Stimulated activated CD4-positive, alpha-beta T cell treated with anti-CD3 and anti-CD28 coated beads, Interleukin-1b, Interleukin-23, amount 100 ng/mL, for 1 hour (primary cell): ENCODE measurements at places on chromosomes 11 and 22.

GRCh38 chr11:38226684-38227083 is 1628.6 kb upstream of the RAG2 start:
- DNase-seq: no peak

GRCh38 chr22:31333641-31334040 is 12.5 kb downstream of the PATZ1 start:
- no peak for DNase-seq

GRCh38 chr11:11422411-11423128 is 69.5 kb upstream of the CSNK2A3 start:
- DNase-seq: no peak

- DNase-seq: no peak
Observed at GRCh38 chr11:3669742-3670183, 1.4 kb downstream of the CHRNA10 start.

DNA sequence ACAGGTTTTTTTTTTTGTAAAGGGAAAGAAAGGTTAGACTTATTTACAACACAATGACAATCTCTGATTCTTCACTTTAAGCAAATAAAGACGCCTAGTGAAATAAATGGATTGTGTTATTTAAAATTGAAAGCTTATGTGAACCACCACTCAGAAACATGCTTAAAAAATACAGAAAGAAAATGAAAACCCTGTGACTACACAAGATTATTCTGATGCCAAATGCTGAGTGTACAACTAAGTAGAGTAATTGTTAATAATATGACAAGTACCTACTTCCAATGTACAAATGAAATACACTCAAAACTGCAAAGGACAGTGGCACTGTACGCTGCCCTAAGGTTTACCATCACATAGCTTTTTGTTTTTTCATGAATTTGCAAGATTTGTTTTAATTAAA is 1.0 kb downstream of the BLID start:
- no peak for DNase-seq

DNA sequence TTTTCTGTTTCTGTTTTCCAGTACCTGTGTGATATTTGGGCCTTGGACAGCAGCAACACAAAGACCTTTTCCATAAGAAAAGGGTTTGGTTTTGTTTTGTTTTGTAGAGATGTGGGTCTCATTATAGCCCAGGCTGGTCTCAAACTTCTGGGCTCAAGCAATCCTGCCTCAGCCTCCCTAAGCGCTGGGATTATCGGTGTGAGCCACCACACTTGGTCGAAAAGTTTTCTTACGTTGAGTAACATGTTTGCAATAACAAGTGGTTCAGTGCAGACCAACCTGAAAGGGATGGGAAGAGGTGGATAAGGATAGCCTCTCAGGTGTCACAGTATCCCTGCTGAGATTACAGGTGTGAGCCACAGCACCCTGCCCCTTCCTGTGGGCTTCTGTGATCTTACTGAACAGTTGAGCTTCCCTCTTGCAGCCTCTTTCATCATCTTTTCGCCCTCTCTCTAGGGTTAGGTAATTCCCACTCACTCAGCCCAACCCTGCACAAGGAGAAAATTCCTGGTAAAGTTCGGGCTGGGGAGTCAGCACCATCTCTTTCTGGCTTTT is 3.5 kb upstream of the MRPL48 start:
- DNase-seq: no peak

DNA sequence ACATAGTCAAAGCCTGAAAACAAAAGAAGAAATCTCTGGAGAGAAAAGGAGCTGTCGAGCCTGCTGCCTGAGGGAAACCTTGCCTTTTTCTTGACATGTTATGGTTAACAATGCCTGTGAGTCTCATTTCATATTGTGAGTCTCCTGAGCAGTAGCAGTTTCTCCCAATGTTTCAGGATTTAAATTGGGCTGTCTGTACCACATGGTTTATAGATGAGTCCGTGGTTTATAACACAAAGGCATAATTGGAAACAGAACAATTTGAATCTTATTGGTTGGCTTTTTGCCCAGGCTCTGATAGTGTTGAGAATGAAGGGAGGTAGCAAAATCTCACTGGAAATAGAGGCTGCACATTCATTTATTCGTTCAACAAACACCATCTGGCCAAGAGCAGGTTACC is 540.9 kb downstream of the RAB38 start:
- DNase-seq: no peak

GRCh38 chr22:33918676-33919365 is 1.5 kb downstream of the LARGE1 start:
- no peak for DNase-seq

- no peak for DNase-seq
Observed at GRCh38 chr11:130674686-130675308, 226.4 kb downstream of the ADAMTS15 start.

DNA sequence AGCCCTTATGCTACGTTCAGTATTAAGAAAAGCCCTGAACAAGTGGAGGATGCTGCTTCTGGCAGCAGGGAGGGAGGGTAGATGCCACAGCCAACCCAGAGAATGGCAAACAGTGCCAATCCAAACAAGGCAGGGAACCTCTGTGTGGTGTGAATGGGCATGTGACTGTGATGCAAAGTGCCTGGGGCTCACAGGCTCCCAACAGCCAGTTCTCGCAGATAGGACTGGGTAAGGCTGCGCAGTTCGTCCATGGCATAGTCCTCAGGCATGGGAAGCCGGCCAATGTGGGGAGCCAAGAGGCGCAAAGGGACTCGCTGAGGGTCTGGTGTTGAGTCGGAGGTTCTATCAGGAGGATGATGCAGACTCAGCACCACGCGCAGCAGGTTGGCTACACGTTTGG is 4.8 kb upstream of the CHRNA10 start:
- DNase-seq: no peak

DNA sequence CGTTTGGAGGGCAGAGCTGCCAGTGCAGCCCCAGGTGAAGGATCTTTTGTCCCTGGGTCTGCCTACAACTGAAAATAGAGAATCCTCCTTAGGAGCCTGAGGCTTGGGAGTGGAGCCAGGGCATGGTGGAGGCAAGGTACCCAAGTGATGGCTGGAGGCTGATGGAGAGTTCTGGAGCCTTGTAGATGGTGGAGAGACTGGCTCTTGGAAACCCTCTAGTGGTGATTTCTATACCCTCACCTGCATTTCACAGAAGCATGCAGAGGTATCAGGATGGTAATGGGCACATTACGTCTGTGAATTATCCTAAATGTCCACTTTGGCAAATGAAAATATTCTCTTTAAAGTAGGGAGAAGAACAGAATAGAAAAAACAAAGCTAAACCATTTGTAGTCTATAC is 44.4 kb downstream of the INSC start:
- DNase-seq: no peak

DNA sequence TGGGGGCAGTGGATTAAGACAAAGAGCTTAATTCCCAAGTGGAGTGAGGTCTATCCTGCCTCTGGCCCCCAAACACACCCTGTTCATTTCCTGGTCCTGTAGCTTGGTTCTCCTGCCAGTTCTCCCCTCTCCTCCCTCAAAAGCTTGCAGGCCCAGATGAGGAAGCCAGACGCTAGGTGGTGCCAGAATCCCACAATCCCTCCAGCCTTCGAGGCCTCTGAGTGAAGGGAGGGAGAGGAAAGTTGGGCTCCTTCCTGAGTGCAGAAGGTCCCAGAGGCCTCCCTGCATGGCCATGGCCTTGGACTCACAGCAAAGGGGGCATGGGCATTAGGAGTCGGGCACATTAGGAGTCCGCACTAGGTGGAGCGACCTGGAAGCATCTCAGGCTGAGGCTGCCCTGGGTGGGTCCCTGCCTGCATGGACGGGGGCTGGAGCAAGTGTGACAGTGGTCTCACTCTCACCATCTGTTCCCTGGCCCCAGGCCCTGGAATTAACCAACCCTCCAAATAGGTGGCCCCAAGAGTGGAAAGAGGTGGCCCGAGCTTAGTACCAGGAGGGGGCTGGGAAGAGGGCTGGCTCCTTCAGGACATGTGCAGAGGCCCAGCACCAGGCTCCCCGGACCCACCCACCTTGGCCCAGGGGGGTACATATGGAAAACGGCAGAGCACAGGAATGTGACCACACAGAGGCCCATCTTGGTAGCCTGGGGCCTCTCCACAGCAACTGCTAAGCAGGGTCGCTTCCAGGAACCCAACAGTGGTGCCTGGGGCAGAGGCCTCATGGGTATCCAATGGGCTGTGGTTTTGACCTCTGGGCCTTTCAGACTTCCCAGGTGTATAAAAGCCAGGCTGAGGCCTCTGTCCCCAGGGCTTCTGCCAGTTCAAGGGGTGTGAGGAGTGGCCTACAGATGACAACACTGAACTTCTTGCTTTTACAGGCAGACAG is 5.2 kb downstream of the FXYD2 start:
- DNase-seq: no peak

GRCh38 chr11:126465573-126466188 is 110.2 kb downstream of the ST3GAL4 start:
- DNase-seq: no peak

GRCh38 chr11:13343931-13344717 is 66.5 kb downstream of the BMAL1 start:
- peak; percentile 62 for DNase-seq

GRCh38 chr11:70487756-70488155 is 89.4 kb downstream of the CTTN start:
- no peak for DNase-seq

DNA sequence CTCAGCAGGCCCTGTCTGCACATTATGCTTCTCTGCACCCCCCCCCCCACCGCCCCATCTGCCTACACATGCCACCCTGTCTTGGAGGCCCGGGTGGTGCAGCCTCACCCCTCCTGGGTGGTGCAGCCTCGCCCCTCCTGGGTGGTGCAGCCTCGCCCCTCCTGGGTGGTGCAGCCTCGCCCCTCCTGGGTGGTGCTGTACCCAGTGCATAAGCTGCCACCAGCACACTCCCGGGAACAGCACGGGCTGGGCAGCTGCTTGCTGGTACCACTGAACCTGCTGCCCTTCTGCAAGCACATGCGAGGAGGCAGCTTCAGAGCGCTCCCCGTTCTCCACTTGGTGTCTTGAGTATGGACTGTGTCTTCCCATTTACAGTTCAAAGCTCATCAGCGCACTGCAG is 69.3 kb downstream of the NCAPD3 start:
- DNase-seq: no peak

DNA sequence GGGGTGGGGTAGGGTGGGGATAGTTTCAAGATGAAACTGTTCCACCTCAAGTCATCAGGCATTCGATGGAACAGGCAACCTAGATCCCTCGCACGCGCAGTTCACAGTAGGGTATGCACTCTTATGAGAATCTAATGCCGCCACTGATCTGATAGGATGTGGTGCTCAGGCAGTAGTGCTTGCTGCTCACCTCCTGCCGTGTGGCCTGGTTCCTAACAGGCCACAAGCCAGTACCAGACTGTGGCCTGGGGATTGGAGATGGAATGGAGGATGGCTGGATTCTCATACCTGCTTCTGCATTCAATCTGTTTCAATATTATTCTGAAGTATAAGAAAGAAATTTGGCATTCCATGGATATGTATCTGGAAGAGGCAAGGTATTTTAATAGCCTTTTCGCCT is 73.1 kb downstream of the RBFOX2 start:
- DNase-seq: no peak

DNA sequence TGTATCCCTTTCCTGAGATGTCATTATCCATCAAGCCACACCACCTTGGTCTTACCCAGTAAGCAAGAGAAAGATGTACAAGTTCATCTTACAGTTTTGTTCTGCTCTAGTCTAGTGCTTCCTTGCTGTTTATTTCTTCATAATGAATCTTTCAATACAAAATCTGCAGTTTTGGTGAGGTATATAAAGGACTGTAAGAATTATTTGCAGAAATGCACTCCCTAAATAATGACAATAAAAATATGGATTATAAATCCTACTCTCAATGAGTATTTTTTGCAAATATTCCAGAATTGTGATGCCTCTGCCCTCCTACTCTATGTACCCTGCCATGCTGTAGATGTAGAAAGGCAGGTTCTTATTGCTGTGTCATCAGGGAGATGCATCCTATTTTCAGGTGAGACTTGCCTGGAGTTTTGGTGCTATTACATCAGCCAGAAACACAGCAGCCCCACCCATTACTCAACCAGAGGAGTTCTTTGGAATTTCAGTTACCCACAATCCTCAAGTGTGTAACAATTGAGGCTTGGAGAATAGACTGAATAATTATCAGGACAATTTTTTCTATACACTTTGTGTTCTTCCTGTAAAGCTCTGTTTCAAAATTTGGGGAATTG is at the start of gene OR10S1:
Gene OR10S1 (minus strand): TSS at position 51 of the 617 bp plus-strand sequence. CDS start 117 bp downstream, outside the sequence.
- DNase-seq: no peak

- no peak for DNase-seq
Observed at GRCh38 chr11:33774736-33775466, 581 bp upstream of the FBXO3 start.

DNA sequence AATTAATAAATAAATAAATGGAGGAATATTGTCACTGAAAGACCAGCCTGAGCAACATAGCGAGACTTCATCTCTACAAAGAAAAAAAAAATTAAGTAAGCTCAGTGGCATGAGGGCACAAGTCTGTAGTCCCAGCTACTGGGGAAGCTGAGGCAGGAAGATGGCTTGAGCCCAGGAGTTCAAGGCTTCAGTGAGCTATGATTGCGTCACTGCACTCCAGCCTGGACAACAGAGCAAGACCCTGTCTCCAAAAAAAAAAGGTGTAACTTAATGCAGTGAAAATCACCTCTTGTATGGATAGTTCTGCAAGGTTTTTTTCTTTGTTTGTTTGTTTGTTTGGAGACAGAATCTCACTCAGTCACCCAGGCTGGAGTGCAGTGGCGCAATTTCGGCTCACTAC is 4.6 kb upstream of the SYNGR1 start:
- no peak for DNase-seq

- DNase-seq: no peak
Observed at GRCh38 chr22:24433001-24433827, 5.8 kb downstream of the ADORA2A start.

GRCh38 chr11:95335989-95336388 is 105.0 kb upstream of the SESN3 start:
- no peak for DNase-seq

DNA sequence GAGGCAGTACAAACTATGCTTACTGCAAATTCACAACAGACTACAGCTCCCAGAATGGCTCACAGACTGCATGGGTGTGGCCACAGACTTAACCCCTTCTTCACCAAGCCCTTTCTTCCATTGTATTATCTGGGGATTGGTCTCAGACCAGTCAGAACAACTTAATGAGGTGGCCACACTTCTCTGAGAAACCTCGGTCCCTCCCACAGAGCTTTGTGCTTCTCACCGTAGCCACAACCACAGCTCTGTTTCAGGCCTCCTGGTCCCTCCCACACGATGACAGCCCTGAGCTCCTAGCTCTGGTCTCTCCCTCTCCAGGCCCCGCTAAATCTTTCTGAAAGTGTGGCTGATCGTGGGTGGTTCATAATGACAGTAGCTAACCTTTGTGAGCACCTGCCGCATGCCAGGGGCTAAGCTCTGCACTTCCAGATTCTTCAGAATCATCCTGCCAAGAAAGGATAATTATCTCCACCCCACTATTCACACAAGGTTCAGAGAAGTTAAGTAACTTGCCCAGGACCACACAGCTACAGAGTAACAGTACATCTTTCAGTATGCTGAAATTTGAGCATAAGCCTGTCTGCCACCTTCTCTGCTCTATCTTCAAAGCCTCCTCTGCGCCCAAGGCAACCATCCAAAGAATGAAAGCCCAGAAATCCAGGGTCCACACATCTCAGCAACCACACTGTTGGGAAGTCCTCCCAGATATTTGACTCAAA is 5.4 kb downstream of the PDE2A start:
- no peak for DNase-seq
